ENCODE measurements at places on chromosomes 7 and 10. TPM values are rescaled to one million over a fixed set of nuclear protein-coding genes. Genes with fewer than 3 reads are reported as not detected.
A peak's percentile ranks its signal among the peaks of the same experiment; 100 is the strongest.

OR9A2 gene
- not detected for polyA plus RNA-seq

SHH gene
- not detected for polyA plus RNA-seq

ANKRD7 gene
- 0.61 TPM for polyA plus RNA-seq

KIN gene
- polyA plus RNA-seq: 31.7 TPM

OPN4 gene
- not detected for polyA plus RNA-seq

AIFM2 gene
- 1.7 TPM for polyA plus RNA-seq

SPAG6 gene
- 0.33 TPM for polyA plus RNA-seq

TMEM236 gene
- 0.03 TPM for polyA plus RNA-seq

PON1 gene
- 2.1 TPM for polyA plus RNA-seq

MOGAT3 gene
- 0.21 TPM for polyA plus RNA-seq

ZNF425 gene
- 4.3 TPM for polyA plus RNA-seq

AKR1C4 gene
- not detected for polyA plus RNA-seq

AKR1D1 gene
- polyA plus RNA-seq: not detected

CDH23 gene
- polyA plus RNA-seq: 0.95 TPM

- no peak for DNase-seq
Measured at GRCh38 chr10:71754562-71754961, 18.8 kb downstream of the VSIR start.

DNA sequence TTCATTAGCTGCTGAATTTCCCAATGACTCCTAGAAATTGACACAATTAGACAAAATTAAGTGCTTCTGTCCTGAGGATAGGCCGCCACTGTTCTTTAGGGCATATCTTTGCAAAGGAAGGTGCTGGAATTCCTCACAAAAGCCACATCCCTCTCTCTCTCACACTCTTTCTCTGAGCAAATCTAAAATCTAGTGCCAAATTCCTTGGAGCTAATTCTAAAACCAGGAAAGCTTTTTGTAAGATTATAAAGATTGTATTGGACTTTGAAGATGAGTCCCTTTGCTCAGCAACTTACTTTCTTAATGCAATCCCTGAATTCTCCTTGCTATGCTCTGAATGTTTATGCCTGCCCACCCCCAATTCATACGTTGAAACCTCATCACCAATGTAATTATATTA lies 288.9 kb downstream of the KCNMA1 start:
- no peak for DNase-seq

DNA sequence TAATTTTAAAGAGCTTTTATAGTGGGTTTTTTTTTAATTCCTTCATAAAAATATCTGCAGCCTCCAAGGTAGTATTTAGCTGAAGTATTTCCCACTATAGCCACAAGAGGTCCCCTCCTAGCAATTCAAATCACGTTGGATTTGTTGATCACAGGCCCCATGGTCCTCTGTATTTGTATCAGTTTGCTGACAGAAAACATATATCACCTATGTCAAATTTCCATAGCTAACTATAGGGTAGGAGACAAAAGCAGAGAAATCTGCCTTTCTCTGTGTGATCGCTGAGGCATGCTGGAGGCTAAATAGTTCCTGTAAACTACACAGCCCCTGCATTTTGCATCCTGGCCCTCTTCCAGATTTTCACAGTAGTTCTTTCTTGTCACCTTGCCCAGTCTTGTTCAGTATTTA lies 1.7 kb upstream of the CTNNA3 start:
- DNase-seq: peak; percentile 73

- DNase-seq: no peak
Measured at GRCh38 chr7:106124186-106124585, 12.1 kb upstream of the SYPL1 start.

DNA sequence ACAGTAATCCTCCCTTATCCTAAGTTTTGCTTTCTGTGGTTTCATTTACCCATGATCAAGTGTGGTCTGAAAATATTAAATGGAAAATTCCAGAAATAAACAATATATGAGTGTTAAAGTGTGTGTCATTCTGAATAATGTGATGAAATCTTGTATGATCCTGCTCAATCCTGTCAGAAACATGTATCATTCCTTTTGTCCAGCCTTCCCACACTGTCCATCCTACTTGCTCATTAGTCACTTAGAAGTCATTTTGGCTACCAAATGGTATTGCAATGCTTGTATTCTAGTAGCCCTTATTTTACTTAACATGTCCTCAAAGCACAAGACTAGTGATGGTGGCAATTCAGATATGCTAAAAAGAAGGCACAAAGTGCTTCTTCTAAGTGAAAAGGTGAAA lies 1211.2 kb upstream of the SORCS1 start:
- DNase-seq: no peak

GRCh38 chr7:150556521-150557138 lies 10.6 kb upstream of the GIMAP4 start:
- DNase-seq: no peak

DNA sequence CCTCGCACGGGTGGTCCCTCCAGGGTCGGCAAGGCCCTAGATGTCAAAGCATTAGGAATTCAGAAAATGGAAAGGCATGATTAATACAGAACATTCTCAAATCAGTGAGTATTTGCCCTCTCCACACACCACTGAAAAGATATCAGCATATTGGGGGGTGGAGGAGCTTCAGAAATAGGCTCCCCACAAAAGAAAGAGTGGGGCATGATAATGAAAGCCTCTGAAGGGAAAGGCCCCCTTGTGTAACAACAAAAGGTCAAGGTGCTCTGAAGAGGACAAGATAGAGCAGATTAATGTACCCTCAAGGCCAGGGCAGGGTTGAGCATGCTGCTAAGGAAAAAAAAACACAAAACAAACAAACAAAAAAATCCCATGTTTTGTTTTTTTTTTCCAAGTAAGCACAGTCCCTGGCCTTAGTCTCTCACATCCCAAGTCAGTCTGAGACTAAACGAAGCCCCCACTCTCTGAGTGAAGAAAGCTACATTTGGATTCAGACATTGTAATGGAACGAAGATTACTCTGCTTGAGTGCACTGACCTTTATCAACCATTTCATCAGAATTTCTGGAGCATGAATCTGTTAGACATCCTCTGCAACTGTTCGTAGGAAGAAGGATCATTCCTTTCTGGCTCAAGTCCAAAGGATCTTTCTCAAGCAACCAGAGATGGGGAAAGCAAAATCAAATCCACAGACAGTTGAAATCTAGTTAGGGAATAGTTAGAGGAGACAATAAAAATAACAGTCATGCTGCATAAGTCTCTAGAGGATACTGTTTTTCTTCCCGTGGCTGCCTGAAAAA lies 27.4 kb upstream of the DGKI start:
- no peak for DNase-seq

- peak; percentile 14 for DNase-seq
Measured at GRCh38 chr10:31350891-31351290, 31.9 kb downstream of the ZEB1 start.

GRCh38 chr10:14560791-14561765 lies 213.6 kb downstream of the FAM107B start:
- no peak for DNase-seq

DNA sequence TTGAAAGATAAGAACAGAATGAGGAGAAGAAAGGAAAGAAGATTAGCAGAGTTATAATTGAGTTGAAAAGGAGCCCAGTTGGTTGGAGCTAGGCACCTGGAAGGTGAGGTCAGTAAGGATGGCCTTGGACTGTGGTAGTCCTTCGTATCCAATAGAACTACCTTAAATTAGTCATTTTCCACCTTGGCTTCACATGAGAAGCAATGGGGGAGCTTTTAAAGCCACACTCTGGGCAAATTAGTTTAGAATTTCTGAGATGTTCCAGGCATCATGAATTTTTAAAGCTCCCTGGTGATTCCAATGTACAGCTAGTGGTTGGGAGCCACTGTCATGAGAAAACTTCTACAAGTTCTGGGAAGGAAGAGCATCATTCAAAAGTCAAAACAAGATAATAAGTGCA lies 27.3 kb upstream of the CYP3A5 start:
- DNase-seq: peak; percentile 33

DNA sequence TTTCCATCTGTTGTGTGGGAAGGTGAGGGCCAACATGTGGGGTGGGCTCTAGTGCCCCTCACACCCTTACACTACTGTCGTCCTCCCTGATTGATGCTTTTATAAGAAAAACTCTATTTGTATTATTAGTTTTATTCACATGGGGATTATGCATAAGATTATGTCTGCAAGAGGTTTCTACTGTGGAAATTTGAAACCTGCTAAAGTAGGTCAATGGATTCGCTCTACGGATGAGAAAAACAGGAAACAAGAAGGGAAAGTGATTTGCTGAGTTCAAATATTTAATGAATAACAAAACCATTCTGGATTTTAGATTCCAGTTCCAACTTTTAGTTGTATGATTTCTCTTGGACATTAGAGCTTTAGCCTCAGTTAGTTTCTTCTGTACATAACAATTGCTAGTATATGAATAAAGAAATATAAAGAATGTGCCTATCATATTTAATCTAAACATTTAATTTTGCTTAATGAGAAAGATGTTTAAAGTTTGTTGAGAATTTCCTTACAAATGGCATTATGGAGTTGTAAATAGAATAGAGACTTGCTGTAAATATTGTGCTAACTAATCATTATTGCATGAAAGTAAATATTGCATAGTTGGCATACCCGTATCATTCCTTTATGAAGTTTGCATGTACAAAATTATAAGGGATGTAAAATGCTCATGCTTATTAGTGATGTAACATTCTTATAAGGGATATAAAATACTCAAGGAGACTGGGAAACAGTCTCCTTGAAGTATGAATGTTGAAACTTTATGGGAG lies 193.8 kb downstream of the THSD7A start:
- peak; percentile 17 for DNase-seq

DNA sequence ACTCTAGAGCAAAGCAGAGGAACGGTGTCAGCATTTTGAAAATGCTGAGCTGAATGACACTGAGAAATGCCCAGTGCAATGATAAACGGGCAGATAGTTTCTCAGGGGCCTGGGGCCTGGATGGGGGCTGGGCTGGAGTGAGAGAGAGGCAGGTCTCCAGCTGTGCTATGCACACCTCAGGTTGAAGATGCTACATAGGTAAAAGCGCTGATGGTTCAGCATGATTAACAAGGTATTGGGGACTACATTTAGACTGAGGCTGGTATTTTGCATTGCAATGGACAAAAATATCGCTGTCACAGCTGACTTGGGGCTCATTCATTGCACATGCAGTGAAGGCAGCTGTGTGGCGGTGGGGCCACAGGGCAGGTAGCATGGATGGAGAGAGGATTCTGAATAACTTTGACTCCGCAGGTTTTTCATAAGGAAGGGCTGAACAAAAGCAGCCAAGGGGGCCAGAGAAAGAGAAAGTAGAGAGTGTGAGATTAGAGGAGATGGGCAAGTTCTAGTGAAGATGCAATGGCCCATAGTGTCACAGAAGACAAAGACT lies 290.8 kb upstream of the ZNF32 start:
- no peak for DNase-seq

- no peak for DNase-seq
Measured at GRCh38 chr10:75643944-75644692, 212.7 kb downstream of the LRMDA start.

DNA sequence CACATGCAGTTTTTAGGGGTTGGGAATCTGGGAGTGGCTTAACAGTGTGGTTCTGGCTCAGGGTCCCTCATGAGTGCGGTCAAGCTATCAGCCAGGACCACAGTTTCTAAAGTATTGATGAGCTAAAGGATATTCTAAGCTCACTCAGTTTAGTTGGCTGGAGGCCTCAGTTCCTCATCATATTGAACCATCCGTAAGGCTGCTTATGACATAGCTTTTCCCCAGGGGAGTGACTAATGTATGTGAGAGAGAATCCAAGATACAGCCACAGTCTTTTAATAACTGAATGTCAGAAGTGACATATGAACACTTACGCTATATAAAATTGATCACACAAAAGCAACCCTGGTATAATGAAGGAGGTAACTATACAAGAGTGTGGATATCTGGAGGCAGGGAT lies 245.3 kb downstream of the POLR1F start:
- DNase-seq: no peak

GRCh38 chr7:130084037-130084875 lies 13.9 kb downstream of the KLHDC10 start:
- peak; percentile 42 for DNase-seq

GRCh38 chr10:11548065-11548767 lies 63.2 kb downstream of the USP6NL start:
- DNase-seq: no peak

- DNase-seq: no peak
Measured at GRCh38 chr10:1401071-1401965, 336.0 kb downstream of the ADARB2 start.

DNA sequence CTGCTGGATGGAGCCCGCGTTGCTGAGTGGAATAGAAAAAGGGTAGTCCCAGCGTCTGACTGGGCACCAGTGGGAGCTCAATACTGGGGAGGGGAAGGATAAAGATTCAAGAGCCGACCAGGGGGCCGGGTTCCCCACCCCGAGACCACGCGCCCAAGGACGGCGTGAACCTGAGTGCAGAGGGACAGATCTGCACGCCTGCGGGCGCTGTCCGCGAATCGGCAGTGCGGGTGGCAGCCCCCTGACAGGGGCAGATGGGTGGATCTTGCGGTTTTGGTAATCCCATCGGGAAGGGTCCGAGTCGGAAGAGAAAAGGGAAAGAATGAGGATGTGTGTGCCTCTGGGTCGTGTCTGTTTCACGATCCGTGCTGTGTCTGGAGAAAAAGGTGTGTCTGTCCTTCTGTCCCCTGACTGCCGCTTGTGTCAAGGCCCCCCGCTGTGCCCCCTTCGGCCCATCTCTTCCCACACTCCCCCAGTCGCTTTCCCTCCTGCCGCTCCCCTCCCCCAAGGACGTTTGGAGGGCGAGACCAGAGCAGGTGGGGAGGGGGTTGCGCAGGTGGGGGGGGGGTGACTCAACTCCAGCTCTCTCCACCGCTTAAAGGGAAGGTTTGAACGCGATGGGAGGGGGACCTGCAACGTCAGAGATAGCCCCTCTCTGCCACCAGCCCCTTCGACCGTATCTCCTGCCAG lies 734 bp upstream of the VGF start:
- peak; percentile 75 for DNase-seq

GRCh38 chr7:81903115-81903514 lies 133.3 kb upstream of the HGF start:
- no peak for DNase-seq

GRCh38 chr10:15605740-15606369 lies 113.9 kb downstream of the ITGA8 start:
- no peak for DNase-seq

All from GM23338 (cell line).